Uterus (tissue), 4 donors: ENCODE measurements at places on chromosomes 6 and 20.

DNA sequence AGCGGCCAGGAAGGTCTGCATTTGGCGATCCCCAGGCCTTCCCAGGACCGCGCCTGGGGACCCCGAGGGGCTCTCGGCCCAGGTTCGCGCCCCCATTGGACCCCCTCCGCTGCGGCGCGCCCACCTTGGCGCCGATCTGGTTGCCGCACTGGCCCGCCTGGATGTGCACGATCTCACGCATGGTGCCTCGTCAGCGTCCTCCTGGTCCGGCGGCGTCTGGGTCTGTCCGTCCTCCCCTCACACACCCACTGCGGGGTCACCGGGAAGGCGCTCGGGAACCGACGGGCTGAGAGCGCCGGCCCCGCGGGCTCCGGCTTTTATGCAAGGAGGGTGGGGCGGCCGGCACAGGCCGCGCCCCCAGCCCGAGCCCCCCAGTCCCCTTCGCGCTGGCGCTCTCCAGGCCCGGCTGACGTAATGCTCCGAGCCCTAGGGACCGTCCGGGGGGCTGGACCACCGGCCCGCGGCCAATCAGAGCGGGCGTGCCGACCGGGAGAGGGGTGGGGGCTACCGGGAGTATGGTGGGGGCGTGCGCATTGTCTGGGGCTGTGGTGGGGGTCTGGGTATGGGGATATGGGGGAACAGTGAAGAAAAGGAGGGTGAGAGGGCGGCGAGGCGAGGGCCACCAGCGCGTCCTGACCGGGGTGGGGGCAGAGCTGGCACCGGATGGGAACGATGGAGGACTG lies at the start of gene TUBB2B:
Gene TUBB2B, minus strand, starts transcription at position 291 of the 683 bp plus-strand sequence. Its CDS starts 110 bp downstream, at position 181.
- no peak for DNase-seq

GRCh38 chr6:73079978-73080377 lies 145.3 kb downstream of the KHDC1L start:
- DNase-seq: no peak

GRCh38 chr20:46771195-46771588 lies 61.7 kb downstream of the SLC2A10 start:
- no peak for DNase-seq

- DNase-seq: no peak
Observed at GRCh38 chr6:83359638-83360037, 71.2 kb downstream of the ME1 start.

DNA sequence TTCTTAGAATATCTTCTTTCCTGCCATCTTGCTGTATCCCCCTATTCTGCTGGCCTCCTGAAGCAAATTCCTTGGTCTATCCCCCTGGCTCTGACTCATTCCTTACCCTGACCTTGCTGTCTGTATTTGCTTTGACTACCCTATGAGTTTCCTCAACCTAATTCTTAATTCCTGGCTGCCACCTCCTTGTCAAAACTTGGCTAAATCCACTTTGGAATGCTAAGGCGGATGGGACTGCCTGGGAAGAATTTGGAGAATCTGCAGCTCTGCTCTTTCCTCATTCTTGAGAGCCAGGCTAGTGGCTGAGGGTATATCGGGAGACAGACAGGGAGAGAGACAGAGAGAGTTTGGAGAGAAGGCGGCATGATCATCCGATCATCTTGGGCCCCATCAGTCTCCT lies 24.4 kb downstream of the CAP2 start:
- no peak for DNase-seq

- no peak for DNase-seq
Observed at GRCh38 chr20:25495189-25495824, 87.8 kb downstream of the GINS1 start.

DNA sequence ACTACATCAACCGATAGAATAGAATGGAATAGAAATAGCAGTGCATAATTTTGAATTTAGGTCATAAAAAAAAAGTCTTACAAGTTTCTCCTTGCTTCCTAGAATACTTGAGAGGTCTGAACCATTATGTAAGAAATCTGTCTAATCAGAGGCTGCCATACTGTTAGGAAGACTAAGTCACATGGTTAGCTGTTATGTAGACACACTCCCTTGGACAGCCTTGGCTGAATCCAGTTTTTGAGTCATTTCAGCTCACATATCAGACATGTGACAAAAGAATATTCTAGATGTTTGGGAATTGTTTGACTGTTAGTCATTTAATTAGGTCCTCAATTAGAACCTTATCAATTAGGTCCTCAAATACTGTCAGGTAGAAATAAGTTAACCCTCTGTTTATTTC lies 1601.4 kb downstream of the GRIK2 start:
- DNase-seq: no peak

DNA sequence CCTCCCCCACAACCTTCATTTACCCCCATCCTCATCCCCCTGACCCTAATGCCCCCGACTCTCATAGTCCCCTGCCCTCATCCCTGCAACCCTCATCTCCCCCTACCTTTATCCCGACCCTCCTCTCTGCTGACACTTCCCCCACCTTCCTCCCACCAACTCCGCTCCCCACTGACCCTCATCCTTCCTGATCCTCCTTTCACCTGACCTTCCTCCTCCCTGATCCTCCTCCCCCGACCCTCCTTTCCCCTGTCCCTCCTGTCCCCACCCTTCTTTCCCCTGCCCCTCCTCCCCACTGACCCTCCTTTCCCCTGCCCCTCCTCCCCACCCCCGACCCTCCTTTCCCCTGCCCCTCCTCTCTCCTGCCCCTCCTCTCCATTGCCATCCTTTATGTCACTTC lies 7.1 kb downstream of the TREML2 start:
- no peak for DNase-seq

DNA sequence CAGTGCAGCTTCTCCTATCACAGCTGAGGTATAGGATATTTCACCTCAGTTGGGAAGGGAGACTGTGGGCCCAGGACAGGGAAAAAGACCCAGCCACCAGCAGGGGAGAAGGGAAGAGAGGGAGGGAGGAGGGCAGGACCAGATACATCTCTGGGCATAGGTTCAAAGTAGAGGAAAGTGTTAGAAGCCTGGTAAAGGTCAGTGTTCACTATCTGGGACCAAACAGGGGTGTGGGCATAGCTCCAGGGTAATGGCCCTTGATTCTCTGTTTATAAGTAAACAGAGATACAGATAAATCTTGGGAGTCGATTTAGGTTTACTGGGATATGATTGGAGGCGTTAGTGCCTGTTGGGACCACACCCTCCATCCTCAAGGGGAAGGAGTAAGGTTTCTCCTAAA lies 266.2 kb downstream of the LRFN2 start:
- DNase-seq: no peak

DNA sequence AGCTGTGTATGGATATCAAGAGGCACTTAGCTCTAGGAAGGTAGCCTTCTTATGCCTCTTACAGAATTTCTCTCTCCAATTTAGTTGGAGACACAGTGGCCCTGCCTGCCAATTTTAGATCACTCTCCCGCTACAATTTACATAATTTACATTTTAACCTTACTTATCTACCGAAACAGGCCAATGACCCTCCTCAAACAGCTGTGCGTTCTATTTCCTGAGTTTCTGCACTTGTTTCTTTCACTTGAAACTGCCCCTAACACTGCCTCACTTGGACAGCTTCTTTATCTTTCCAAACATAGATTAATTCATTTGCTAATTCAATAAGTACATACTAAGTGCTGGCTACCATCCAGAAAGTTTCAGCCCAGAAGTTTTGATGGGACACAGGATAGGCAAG lies 52.9 kb upstream of the HDDC2 start:
- DNase-seq: no peak

DNA sequence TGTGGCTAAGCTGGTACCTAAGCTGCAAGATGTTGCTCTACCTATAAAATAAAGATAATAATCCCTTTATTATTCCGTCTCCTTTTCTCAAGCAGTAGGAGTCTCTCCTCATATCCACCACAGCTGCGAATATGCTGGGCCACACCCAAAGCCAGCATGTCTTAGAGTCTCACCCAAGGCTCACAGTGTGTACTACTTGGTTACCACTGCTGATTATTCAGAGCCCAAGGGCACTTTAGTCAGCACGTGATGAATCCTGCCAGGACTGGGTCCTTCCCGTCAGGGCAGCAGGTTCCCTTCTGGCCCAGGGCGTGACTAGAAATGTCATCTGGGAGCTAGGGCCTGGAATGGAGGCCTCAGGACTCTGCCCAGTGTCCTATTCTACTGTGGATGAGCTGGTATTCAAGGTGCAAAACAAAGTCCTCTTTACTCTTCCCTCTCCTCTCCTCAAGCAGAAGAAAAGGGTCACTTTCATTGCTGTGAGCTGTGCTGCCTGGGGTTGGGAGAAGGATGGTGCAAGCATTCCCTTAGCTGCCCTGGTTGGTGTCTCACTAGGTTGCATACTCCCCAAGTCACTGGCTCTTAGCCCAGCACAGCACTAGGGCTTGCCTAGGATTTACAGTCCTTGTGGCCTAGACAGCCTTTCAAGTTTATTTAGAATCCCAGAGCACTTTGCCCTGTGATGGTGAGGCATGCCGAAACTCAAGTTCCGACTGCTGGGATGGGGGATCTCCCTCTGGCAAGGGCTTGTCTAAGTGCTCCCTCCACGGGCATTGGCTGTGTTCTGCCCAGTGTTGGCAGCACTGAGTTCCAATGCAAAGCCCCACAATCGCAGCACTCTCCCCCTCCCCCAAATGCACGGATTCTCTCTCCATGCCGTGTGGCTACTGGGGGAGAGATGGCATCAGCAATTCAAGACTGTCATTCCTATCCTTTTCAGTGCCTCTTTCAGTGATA lies 320.2 kb downstream of the BTBD9 start:
- DNase-seq: no peak

GRCh38 chr6:23412770-23413169 lies 713.2 kb upstream of the NRSN1 start:
- no peak for DNase-seq

DNA sequence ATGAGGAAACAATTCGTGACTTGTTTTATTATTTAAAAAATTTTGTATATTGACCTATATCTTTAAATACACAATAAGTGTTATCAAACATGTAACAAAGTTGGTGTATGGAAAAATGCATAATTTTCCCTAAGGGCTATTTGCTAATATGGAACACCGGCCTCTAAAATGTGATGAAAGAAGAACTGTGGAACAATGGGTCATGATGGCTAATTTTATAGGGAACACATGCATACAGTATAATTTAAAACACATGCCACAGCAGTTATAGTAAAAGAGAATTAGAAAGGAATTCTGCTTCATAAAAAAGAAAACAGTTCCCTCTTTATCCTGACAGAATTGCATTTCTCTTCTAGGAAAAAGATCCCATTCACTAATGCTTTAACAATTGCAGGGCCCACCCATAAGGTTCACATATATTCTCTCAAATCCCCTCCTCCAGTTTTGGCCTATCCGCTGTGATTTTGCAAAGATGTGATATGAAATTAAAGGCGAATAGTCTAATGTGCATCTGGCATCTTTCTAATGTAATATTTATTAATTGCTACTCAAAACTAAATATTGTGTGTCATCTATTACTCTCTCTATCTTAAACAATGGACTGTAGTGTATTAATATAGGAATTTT lies 628.1 kb upstream of the CITED2 start:
- no peak for DNase-seq

GRCh38 chr20:50682947-50683530 lies 8.3 kb downstream of the RIPOR3 start:
- DNase-seq: no peak

DNA sequence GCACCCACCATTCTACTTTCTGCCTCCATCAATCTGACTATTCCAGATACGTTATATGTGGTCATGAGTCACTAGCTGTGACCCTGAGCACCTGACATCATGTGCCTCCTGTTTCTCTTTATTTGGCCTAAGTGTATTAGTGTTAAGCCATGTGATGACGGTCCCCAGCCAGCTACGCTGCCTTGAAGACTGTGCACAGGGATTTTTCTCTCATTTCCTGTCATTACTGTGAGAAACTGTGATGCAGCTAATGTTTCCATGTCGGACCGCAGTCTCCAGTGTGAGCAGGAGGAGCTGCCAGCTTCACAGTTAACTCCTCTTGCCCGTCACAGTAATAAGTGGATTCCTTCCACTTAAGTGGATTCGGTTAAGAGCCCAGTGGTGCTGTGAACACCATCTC lies 9.9 kb upstream of the SPATS1 start:
- DNase-seq: no peak

GRCh38 chr6:165588515-165588914 lies 74.5 kb downstream of the PDE10A start:
- DNase-seq: no peak

GRCh38 chr20:7806831-7807230 lies 133.4 kb downstream of the HAO1 start:
- DNase-seq: no peak

DNA sequence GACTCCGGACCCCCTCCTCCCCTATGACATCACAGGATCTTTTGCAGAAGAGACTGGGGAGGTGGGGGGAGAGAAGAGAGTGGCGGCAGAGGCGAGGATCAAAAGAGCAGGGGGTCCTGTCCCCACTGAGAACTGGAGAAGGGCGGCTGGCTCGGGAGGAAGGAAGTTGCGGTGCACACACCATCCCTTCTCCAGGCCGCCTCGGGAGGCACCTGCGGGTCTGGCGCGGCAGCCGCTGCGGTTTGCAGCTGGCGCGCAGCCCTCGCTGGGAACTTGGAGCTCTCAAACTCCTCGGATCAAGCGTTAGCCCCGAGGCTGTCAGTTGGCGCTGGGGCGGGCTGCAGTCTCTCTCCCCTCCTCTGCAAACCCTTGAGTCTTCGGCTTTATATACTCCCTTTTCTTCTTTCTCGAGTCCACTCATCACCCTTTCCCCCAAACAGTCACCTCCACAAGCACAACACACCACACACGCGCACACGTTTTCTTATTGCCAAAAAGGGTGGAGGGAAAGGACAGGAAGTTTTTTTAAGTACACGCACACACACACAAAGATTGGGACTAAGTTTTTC lies 180.7 kb downstream of the TBXT start:
- DNase-seq: no peak

- DNase-seq: no peak
Observed at GRCh38 chr6:41583565-41583964, 37.4 kb downstream of the FOXP4 start.

GRCh38 chr6:163892824-163893561 lies 478.5 kb downstream of the QKI start:
- DNase-seq: no peak

GRCh38 chr6:40407239-40407638 lies 179.9 kb downstream of the LRFN2 start:
- DNase-seq: no peak

GRCh38 chr6:152846825-152847224 lies 96.2 kb downstream of the VIP start:
- DNase-seq: no peak
